Activated CD8-positive, alpha-beta T cell treated with anti-CD3 and anti-CD28 coated beads, Interleukin-2, amount 10 ng/mL, durations not matched to agents 7 days and 5 days (primary cell): ENCODE measurements at places on chromosomes 3 and 15. TPM values are rescaled to one million over a fixed set of nuclear protein-coding genes. Genes with fewer than 3 reads are reported as not detected.

GRCh38 chr15:29270169-29270955 is 740 bp upstream of the NSMCE3 start:
- peak; percentile 34 for DNase-seq

- DNase-seq = no peak
These were observed 369.0 kb downstream of the ULK4 start for GRCh38 chr3:41592753-41593510.

DNA sequence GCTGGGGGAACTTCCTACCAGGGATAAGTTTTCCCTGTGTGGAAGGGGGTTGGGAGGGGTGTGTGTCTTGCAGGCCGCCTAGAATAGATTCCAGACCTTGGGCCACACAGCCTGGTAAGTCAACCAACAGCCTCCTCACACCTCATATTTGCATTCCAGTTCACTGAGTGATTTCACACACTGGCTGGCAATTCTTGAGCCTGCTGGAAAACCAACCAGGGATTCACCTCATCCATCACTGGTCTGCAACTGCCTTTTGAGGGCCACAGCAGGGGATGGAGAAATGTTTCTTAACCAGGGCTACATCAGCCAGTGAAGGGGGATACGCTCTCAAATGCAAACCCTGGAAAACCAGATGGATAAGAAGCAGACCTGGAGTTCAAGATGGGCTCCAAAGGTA is 2.0 kb downstream of the FSTL1 start:
- DNase-seq = no peak

- peak; percentile 32 for DNase-seq
These were observed 663 bp downstream of the PDCD10 start for GRCh38 chr3:167733961-167734497.

DNA sequence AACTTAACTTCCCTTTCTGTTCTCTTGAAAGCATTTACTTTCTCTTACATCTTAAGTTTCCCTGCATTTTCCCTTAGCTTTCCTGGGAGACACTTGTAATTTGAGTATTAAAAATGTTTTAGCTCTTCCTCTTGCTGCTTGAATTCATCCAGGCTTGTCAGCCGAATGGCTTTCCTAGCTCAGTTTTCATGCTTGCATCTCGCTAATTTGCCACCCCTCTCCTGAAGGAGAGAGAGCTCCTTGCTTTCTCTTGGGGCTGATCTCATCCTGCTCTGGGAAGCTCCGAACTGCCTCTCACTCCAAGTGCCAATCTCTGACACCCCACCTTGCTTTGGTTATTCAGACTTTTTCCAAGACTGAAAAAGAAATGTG is 374.6 kb upstream of the TBL1XR1 start:
- DNase-seq = no peak

GRCh38 chr3:78277220-78277619 is 1237.3 kb downstream of the ROBO2 start:
- no peak for DNase-seq

GRCh38 chr15:63056829-63057228 is 14.3 kb downstream of the TPM1 start:
- DNase-seq = no peak

- DNase-seq = no peak
These were observed 111.1 kb upstream of the GPR149 start for GRCh38 chr3:154540950-154541604.

GRCh38 chr15:84889991-84890669 is 5.7 kb downstream of the SLC28A1 start:
- no peak for DNase-seq

- no peak for DNase-seq
These were observed 10.8 kb upstream of the FANCD2 start for GRCh38 chr3:10015461-10015904.

GRCh38 chr3:19598870-19599269 is 335.1 kb downstream of the EFHB start:
- no peak for DNase-seq

GRCh38 chr3:65778968-65779367 is 259.8 kb downstream of the MAGI1 start:
- no peak for DNase-seq

GRCh38 chr15:75437721-75438120 is 13.8 kb downstream of the SIN3A start:
- no peak for DNase-seq

DNA sequence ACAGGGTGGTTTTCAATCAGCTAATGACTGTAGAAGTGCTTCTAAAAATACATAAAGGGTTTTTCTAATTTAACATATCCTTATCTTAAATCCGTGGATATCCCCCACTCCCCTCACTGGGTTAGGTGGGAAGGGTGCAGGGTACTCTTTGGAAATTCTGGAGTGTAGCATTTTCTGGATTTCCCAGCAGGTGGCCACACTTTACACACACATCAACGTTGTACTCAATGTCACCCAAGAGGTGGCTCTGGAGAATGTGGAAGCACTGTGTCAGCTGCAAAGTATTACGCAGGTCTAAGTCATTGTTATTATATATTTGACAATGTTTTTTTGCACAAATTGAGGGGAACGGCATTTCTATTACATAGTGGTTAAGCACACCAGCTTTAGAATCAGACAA is 168.8 kb downstream of the CHDH start:
- no peak for DNase-seq

- no peak for DNase-seq
These were observed 19.7 kb upstream of the ANO10 start for GRCh38 chr3:43641306-43642114.

- DNase-seq = no peak
These were observed 28.7 kb downstream of the SLC24A1 start for GRCh38 chr15:65650312-65651041.

DNA sequence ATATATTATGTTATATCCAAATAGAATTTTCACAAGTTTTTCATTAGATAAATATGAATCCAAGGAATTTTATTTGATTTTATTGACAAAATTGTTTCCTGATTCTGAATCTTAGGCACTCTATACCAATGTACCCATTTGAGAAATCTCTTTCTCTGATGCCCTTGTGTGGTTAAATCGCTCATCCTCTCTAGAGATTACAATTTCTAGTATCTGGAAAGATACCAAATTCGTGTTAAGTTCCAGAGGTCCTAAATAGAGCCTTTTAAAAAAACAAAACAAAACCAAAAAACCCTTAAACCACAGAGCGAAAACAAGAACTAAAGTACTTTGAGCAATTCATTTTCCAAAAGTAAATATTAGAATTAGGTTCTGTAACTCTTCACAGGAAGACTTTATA is 20.0 kb downstream of the SATB1 start:
- no peak for DNase-seq

DNA sequence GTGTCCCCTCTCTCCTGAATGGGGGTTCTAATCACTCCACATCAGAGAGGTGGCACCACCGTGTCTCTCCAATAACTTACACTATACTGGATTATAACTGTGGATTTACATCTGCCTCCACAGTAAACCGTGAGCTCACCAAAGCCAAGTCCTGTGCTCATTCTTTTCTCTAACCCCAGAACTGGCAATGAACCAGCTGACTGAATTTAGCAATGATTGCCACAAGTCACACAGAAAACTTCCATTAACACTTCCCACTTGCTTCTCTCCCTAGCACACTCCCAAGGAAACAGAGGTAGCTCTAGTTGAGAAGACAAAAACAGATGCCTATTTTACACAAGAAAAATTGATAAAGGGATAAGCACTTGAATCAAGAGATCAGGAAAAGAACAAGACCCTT is 361.3 kb downstream of the ULK4 start:
- no peak for DNase-seq

DNA sequence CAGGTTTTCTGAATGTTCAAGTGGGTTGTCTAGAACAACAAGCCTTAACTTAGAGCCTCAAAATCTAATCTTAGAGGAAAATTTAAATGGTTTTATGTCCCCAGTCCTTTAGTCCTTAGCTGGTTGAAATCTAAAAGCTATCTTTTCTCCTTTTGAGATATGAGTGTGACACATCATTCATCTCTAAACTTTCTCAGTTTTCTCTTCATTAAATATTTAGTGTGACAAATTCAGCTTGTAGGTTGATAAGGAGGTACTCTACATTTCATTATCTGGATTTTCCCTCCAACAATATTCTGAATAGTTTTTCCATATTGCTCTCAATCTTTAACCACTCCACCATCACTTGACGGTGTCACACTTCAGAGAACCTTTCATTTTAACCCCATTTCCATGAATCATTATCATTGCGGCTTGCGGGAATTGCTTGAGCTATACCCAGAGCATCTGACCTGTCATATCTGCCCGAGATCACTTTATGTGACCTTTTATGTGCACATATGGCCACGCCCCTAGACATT is 16.1 kb upstream of the ATP8B4 start:
- peak; percentile 55 for DNase-seq

DNA sequence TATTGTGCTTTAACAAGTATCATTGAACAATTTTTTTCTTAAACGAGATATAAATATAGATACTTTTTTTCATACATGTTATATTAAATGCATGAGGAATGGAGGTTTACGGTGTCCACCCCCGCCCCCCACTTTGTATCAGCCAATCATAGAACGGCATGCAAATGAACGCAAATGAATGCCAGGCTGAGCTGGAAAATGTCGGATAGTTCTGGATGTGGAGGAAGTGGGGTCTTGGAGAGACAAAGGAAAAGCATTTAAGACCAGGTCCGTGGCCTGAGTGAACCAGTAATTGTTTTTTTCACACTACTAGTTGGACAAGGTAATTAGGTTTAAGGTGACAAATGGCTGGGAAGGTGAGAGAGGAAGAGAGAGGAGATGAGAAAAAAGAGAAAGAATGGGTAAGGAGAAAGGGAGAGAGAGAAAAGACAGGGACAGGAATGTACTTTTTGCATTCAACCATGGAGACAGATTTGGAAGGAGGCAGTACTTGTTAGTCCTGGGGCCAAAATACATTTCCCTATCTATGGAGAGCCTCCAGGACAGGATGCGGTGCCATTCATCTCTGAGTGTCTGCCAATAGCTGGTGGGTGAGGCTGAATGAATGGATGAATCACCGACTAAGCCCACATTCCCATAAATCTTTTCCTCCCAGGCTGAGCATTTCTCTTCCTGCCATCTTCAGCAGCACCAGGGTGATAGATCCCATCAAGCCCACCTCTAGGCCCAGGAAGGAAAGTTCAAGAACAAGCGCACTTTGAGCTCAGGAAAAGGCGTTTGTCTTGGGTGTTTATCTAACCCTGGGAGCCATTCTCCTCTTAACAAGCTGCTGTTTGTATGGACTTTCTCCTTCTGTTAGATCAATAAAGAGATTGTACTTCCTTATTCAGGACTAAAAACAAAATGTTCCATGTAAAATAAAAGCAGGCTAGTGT is 1.4 kb upstream of the RAD18 start:
- DNase-seq = no peak

DNA sequence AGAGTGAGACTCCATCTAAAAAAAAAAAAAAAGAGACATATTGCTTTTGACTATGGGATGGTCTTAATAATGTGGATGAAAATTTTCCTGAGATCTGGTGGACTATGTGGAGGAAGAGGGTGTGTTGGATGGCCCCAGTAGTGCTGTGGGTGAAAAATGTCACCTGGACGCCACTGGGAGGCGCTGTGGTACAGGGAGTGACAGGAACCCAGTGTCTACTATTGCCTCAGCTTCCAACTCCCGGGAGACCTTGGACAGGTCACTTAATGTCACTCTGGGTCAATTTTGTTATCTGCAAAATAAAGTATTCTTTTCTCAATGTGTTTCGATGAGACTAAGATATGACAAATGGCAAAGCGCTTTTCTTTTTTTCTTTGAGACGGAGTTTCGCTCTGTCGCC is 27.7 kb upstream of the DCP1A start:
- DNase-seq = peak; percentile 69

The WNT7A gene
- not detected for total RNA-seq

The GHSR gene
- not detected for total RNA-seq

The LRRC3B gene
- total RNA-seq = not detected

The TRAIP gene
- 32.9 TPM for total RNA-seq

The GRK7 gene
- total RNA-seq = not detected

The TMCO5A gene
- total RNA-seq = not detected

The TEX55 gene
- total RNA-seq = not detected

The GPR171 gene
- total RNA-seq = 124 TPM

The BFSP2 gene
- 0.42 TPM for total RNA-seq
